Ovary (tissue), 10 donors: ENCODE measurements at places on chromosomes 6 and 20. TPM values are rescaled to one million over a fixed set of nuclear protein-coding genes. Genes with fewer than 3 reads are reported as not detected.

The ARMH2 gene
- total RNA-seq, result not detected

The GHRH gene
- not detected for total RNA-seq

The HLA-DMB gene
- 25.2 TPM for total RNA-seq

DNA sequence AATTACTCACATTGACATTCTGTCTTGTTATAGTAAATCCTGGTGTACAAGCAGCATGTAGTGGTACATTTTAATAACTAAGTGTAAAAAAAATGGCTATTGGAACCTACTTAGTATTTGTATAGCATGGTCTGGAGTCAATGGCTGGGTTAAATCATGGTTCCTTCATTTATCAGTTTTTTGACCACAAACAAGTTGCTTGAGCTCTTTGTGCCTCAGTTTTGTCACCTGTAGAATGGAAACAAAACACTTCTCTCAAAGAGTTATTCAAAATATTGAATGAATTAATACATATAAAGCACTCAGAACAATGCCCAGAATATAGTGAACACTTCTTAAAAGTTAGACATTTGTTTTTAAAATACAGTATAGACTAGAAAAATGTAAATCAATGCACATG lies 93.2 kb upstream of the HS3ST5 start:
- DNase-seq, result no peak

- no peak for DNase-seq
These were observed 618.5 kb downstream of the COL12A1 start for GRCh38 chr6:74587386-74587785.

DNA sequence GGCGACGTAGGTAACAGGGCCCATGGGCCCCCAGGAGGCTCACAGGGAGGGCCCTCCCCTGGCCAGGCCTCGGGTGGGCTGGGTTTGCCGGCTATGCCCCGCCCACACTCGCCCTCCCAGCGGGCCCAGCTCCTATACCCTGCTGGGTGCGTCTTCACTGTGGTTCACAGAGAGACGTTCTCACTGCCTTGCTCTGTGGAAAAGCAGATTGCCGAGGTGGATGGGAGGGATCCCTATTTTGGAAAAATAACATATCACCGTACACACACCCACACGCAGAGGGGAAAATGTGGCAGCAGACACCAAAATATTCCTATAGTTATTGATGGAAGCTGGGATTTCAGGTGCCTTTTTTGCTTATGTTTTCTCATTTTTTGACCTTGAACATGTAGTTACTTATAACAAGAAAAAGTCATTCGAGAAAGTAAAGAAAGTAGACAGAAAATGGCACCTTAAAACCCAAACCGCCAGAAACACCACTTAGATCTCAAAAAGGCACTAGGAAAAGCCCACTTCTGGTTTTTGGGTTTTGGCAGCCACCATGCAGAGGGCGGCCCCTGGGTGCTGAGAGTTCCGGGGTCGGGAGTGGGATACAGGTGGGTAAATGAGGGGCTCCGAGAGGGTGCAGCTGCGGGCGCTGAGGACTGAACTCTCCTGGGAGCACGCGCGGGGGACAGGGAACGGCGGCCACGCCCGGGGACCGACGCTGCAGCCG lies 49.4 kb downstream of the TMEM242 start:
- DNase-seq, result peak; percentile 49

DNA sequence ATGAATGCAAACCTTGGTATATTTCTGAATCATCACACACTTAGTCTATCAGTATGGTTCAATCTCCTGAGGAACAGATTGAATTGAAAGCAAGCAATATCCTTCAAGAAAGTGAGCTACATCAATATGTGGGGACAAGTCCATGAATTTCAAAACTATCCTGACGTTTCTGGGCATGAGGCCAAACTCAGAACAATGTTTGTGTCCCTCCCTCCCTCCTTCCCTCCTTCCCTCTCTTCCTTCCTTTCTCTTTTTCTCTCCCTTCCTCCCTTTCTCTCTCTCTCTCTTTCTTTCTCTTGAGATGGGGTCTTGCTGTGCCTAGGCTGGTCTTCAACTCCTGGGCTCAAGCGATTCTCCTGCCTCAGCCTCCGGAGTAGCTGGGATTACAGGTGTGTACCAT lies 27.9 kb upstream of the SYNCRIP start:
- DNase-seq, result no peak

DNA sequence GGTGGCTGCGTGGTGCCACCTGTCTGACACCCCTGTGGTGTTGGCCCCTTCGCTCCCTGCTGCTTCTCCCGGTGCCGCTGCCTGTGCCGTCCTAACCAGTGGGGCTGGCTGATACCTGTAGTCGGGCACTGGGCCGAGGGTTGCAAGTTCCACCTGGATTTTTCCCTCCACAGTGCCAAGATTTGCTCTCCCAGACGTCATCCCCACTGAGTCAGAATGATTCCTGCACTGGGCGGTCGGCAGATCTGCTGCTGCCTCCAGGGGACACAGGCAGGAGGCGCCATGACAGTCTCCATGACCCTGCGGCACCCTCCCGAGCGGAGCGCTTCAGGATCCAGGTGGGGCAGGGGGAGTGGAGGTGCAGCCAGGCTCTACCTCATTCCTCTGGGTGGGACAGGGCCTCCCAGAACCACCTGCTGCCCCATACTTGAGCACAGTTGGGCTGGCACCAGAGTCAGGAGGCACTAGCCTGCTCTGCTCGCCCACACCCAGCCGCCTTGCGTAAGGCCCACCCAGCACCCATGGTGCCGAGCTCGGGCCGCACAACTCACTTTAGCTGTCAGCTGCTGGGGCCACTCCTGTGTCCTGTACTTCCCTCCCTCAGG lies 60.2 kb downstream of the TCP11 start:
- DNase-seq, result peak; percentile 5

GRCh38 chr6:128525406-128525805 lies 5.0 kb upstream of the PTPRK start:
- DNase-seq, result no peak
